ENCODE measurements at places on chromosomes 16 and 17.

DNA sequence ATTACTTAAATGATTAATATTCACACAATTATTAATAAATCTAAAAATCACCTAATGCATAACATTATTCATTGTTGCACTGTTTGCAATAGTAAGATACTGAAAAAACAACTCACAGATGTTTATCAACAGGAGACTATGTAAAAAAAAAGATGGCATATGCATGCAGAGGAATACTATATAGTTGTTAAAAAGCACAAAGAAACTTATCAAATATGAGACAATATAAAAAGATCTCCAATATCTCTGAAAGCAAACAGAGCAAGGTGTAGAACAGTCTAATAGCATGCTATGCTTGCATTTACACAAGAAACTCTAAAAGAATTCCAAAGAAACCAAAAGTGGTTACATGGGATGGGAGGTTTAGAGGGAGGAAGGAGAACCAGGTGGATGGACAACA is 3.7 kb downstream of the RNF157 start:
- DNase-seq, result no peak

GRCh38 chr16:86692426-86692825 is 114.1 kb downstream of the FOXL1 start:
- DNase-seq, result no peak

DNA sequence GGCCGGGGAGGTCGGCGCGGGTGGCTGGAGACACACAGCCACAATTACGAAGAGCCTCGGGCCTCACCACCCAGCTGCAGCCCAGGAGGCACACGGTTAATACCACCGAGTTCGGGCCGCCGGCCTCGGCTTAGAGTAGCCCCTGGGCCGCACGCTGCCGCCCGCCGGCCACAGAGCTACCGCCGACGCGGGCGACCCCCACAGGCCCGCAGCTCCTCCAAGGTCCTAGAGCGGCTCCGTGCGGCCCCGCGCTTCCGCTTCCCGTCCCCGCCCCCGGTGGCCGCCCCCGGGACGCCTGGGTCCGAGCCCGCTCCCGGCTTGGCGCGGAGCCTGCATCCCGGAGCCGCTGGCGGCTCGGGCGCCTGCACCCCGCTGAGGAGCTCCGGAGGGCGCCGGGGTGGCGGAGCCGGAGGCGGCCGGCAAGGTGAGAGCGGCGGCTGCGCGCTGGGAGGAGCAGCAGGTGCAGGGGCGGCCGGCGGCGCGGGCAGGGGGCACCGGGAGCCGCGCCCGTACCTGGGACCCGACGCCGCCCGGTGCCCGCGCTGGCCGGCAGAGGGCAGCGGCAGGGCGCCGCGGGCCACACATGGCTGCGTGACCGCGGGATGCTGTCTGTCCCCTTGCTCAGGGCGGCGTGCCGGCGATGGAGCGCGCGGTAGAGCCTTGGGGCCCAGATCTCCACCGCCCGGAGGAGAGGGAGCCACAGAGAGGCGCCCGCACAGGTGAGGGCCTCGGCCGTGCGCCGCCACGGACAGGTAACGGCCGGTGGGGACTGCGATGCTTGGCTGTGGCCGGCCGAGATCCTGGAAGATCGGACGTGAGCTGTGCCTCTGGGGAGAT is at the start of gene ZNF48:
ZNF48 (plus strand) TSS at position 266 of the 837 bp plus-strand sequence; CDS start at position 641, 375 bp downstream.
- peak; percentile 90 for DNase-seq

- DNase-seq, result no peak
Observed at GRCh38 chr16:66476328-66477027, 49.4 kb downstream of the BEAN1 start.

Measured in fibroblast of the aortic adventitia (primary cell).